ENCODE measurements at places on chromosomes 6 and 20.
A peak's percentile ranks its signal among the peaks of the same experiment; 100 is the strongest.

DNA sequence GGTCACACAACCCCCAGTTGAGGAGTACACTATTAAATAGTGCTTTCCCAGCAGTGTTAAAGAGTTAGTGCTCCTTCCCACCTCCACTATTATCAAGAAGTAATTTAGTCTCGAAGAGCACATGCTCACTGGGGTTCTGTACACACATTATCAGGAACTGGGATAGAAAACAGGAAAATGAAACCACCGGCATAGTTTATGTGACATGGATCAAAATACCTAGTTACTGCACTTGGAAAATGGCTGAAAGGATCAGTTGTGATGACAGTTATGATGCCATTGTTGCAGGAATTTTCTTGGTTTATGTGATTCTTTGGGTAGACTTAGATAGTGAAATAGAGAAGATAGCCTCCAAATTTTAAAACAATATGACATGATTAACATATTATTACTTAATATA, 152.9 kb downstream of the AKAP7 start:
- no peak for DNase-seq

- peak; percentile 71 for DNase-seq
These were observed 30.1 kb downstream of the CASP8AP2 start for GRCh38 chr6:89859744-89860143.

DNA sequence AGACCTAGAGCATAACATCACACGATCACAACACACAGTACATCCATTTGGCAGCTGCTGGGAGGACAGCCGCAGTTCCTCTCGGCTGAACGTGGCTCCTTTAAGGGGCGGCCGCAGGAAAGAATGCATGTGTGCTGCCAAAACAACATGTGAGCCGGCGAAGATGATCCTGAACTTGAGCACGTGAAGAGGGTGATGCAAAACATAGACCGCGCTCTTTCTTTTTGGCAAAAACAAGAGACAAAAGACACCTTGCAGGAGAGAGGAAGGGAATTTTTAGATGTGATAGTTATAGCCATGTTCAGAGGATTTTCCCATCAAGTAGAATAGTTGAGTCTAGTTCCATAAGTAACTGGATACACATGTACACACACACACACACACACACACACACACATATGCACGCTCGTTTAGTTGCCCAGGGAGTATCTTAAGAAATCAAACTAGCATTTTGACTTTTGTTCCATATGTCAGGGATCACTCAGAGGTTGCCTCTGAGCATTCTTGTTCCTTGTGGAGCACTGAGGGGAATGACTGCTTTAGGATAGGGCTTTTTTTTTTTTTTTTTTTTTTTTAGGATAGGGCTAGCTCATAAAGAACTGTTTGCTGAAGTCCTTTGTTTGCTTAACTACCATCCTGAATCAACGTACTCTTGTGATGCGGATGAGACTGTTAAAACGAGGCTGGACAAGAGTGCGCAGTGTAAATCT, 21.7 kb upstream of the RANBP9 start:
- DNase-seq, result no peak

DNA sequence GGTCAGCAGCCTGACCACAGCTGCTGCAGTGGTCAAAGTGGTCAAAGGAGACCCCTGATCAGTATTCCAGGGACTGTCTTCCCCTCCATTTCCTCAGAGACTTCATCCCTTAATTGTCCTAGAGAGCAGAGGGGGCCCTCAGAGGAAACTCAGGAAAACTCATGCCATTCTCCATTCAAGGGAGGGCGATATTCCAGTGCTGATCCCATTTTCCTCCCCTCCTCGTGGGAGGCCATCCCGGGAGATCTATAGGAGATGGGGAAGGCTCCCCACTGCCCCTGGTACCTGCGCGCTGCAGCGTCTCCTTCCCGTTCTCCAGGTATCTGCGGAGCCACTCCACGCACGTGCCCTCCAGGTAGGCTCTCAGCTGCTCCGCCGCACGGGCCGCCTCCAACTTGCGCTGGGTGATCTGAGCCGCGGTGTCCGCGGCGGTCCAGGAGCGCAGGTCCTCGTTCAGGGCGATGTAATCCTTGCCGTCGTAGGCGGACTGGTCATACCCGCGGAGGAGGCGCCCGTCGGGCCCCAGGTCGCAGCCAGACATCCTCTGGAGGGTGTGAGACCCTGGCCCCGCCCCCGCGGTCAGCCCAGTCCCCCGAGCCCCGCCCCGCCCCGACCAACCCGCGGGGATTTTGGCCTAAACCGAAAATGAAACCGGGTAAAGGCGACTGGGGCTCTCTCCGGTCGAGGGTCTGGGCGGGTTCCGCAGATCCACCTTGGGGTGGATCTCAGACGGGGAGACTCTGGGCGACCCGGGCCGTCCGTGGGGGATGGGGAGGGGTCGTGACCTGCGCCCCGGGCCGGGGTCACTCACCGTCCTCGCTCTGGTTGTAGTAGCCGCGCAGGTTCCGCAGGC, 878 bp downstream of the HLA-C start:
- DNase-seq, result peak; percentile 74

DNA sequence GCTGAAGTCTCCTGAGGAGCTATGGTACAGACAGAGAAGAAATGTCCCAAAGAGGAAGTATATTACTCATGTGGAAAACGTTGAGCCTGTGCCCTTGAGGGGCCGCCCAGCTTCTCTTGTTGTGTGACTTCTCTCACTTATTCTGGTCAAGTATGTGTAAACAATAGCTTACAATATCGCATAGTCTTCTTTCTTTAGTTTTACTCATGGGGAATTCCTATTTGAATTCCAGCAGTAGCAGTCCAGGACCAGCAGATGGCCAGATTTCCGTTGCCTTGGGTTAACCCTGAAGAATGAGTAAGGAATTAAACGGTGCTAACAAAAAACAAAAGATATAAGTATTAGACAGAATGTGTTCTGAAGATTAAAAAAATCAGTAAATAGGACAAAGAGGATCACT, 522.0 kb upstream of the GJE1 start:
- no peak for DNase-seq

DNA sequence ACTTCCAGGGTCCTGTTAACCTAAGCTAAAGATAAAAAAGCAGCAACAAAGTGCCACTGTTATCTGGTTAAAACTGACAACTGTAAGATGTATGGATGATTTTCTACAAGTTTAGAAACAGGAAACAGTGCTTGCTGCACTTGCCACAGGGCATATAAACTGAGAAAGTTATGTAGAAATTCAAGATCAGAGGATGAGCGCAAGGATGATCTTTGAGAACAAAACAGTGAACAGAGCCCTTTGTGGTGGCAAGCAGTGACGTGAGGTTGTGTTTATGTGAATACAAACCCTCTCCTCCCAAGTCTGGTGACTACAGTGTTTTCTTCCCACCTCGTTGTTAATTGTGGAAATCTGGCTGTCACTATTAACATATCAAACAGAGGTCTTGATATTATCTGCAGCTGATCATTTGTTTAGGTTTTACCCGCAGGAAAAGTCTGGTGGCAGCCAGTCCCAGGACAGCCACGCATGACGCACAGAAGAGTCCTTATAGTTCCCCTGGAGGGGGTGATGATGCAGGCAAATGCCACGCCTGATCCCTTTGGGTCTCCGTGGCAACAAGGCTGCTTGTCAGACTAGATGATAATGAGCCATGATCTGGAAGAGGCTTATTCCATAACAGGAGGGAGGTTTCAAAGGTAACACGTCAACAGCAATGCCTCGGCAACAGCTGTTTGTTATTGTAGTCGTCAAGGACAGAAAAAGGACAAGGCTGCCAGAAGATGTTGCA, 43.1 kb upstream of the TNFAIP3 start:
- no peak for DNase-seq

DNA sequence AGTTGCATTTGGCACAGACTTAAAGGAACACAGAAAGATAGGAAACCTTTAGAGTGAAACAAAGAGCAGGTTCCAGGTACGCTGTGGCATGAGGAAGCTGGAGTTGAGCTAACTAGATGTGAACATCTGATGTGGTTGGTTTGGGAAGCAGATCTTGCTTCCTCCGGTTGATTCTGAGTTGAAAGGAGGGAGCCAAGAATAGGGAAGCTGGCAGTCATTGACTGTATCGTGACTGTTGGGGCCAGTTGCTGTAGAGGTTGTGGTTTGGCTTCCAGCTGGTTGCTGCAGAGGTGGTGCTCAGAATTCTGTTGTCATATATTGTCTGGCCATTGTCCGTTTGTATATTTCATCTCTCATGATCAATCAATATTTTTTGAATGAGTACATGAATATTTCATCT, 325.9 kb downstream of the PLCB1 start:
- DNase-seq, result no peak

GRCh38 chr6:24931718-24932691, 3.8 kb downstream of the RIPOR2 start:
- DNase-seq, result peak; percentile 82

GRCh38 chr6:150600301-150601017, 774 bp downstream of the PLEKHG1 start:
- DNase-seq, result peak; percentile 74

DNA sequence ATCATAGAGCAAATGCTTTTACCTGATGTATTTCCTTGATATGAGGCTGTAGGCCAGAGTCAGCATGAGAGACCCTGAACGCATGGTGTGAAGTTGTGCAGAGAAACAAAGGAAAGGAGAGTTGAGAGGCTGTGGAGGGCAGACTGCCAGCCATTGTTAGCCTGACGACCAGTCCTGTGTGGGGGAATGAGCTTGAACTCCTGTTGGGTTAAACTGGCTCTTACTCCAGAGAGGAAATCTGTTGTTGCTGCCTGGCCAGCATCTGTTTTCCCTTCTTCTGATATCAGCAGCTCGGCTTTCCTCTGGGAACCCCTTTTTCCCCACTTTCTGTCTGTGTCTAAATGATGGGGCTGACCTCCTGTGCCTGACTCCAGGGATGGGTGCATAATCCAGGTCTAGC, 158.2 kb upstream of the ZFP64 start:
- DNase-seq, result no peak

GRCh38 chr6:113281431-113281830, 575.7 kb upstream of the MARCKS start:
- DNase-seq, result no peak

- peak; percentile 74 for DNase-seq
These were observed 1.5 kb upstream of the TENT5A start for GRCh38 chr6:81753711-81754577.

GRCh38 chr6:2476376-2476775, 231.0 kb upstream of the GMDS start:
- no peak for DNase-seq

- DNase-seq, result no peak
These were observed 8.8 kb downstream of the SLC22A16 start for GRCh38 chr6:110467566-110468140.

DNA sequence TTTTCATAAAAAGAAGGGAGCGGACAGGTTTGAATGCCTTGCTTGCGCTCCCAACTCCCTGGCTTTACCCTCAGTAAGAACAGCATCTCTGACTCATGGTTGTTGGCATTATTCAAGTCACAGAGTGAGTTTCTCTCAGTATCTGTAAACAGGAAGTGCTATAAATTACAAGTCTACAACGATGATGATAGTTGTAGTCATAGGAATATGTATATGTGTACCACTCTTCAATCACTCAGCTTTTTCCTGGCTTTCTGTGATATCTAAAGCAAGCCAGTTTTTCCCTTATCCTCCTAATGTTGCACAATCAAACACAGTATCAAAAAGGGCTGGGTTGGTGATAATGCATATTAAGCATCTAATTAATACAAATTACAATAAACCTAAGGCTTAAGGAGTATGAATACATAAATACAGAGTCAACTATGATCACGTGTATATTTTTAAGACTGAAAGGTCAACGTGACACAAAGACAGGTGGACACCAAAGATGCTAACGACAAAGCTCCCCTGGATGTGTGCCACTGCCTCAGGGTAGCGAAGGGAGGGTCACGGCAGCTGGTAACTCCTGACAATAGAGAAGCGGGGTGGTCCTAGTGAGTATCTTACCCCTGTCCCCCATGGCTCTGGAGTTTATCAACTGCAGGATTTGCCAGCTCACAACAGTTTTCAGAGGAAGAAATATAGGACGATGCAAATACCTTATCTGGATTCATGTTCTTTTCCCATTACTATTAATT, 202.8 kb downstream of the BTBD9 start:
- DNase-seq, result no peak

DNA sequence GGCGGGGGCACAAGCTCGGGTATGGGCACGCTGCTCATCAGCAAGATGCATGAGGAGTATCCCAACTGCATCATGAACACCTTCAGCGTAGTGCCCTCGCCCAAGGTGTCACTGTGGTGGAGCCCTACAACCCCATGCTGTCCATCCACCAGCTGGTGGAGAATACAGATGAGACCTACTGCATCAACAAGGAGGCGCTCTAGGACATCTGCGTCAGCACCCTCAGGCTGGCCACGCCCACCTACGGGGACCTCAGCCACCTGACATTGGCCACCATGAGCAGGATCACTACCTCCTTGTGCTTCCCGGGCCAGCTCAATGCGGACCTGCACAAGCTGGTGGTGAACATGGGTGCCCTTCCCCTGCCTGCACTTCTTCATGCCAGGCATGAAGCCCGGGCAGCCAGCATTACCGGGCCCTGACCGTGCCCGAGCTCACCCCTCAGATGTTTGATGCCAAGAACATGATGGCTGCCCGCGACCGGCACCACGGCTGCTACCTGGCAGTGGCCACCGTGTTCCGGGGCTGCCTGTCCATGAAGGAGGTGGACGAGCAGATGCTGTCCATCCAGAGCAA, 12.8 kb downstream of the GABRR2 start:
- DNase-seq, result no peak

GRCh38 chr6:167892835-167893815, 66.4 kb downstream of the AFDN start:
- DNase-seq, result no peak

- DNase-seq, result no peak
These were observed 104.4 kb downstream of the NFATC2 start for GRCh38 chr20:51438136-51438535.

- no peak for DNase-seq
These were observed 60.3 kb downstream of the TULP4 start for GRCh38 chr6:158372574-158372973.

- DNase-seq, result no peak
These were observed 49.8 kb downstream of the IRF4 start for GRCh38 chr6:441126-441920.

GRCh38 chr6:2247664-2248063, 2.3 kb upstream of the GMDS start:
- no peak for DNase-seq

DNA sequence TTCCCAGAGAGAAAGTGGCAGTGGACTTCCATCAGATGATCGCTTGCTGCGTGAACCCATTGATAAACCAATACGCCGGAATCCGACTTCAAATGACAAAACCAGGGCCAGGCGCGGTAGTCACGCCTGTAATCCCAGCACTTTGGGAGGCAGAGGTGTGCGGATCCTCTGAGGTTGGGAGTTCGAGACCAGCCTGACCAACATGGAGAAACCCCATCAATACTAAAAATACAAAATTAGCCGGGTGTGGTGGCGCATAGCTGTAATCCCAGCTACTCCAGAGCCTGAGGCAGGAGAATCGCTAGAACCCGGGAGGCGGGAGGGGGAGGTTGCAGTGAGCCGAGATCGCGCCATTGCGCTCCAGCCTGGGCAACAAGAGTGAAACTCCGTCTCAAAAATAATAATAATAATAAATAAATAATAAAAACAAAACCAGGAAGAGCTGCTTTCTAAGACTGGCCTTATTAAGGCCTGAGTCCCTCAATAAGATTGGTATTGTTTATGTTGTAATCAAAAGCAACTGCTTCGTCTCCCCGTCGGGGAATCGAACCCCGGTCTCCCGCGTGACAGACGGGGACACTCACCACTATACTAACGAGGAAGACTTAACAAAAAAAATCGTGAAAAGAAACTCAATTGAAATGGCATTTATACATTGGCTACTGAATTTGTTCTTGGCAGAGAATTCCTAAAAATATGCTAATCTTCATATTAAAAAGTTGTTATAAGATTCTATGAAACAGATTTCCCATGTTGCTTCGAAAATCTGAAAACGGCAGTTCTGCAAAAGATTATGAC, 110.2 kb upstream of the ZNF184 start:
- peak; percentile 81 for DNase-seq

- no peak for DNase-seq
These were observed 133.9 kb downstream of the KCNQ5 start for GRCh38 chr6:72755752-72756151.

All from GM12865 (cell line).